Stimulated activated memory B cell treated with anti-CD40 and anti-IgM and Interleukin-4, amounts not matched to agents 10 μg/mL and 1 μg/mL and 100 μg/mL, for 72 hours (primary cell): ENCODE measurements at places on chromosomes 16 and 17.

DNA sequence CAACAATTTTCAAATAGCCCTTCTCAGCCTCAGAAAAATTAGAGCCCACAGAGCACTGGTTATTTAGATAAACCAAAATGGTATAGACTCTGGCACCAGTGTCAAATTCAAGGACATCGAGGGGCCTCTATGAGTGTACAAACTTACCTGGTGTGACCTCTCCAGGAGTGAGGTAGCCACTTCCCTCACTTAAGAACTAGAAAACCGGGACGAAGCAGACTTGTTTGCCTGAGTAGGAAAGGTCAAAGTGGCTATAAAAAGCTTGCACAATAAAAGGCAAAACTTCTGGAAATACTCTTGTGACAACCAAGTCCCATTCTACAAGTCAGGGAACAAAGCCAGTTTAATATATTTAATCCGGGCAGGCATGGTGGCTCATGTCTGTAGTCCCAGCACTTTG, 39.2 kb upstream of the PRSS54 start:
- H3K36me3 ChIP-seq, result no peaks in the 10 kb centered on the region
- no peak overlapping the region for H3K27ac ChIP-seq
- no peaks in the 10 kb centered on the region for H3K4me1 ChIP-seq
- H3K27me3 ChIP-seq, result peaks cover 29% of the 10 kb centered on the region

DNA sequence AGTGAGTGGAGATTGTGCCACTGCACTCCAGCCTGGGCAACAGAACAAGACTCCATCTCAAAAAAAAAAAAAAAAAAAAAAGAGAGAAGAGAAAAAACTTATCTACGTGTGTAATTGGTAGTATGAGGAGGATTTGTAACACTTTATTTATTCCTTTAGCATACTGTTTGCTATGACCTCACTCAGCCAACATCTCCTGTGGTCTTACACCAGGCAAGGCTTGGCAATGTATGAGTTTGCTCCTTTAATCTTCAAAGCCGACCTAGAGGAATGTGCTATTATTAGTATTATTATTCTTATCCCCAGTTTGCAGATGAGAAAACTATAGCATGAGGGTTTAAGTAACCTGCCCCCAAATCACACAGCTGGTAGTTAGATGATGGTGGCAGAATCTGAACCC, 35.8 kb upstream of the HAPSTR1 start:
- no peak overlapping the region for H3K27ac ChIP-seq
- no peaks in the 10 kb centered on the region for H3K36me3 ChIP-seq
- no peak overlapping the region for H3K4me3 ChIP-seq
- no peak for ATAC-seq

GRCh38 chr17:3626831-3627768, 8.9 kb downstream of the SHPK start:
- ATAC-seq, result no peak
- H3K27me3 ChIP-seq, result no peaks in the 10 kb centered on the region
- peaks cover 54% of the 10 kb centered on the region for H3K36me3 ChIP-seq
- H3K4me3 ChIP-seq, result no peak overlapping the region

DNA sequence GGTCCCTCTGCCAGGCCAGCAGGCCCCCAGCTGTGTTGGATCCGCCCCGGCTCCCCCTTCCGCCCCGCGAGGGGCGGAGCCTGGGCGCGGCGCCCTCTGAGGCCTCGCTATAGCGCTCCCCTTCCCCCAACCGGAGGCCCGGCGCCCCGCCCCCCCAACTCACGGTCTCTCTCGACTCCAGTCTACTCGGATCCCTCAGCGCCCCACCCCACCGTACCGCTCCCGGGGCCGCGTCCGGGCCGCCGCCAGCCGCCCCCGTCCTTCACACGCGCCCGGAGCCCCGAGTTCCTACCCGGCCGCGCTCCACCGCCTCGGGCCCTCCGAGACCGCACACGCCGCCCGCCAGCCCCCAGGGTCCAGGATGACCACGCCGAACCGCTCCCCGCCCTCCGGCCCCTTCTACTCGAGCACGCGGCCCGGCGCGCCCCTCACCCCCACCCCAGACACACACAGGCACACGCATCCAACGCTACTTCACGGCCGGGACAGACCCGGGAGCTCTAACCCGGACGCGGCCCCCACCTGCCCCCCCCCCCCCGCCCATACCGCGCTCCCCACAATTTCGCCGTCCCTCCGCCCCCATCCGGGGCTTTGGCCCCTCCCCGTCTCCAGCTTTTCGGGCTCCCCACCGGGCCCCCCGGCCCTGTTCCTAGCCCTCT, 1.4 kb downstream of the PHF23 start:
- H3K27me3 ChIP-seq, result no peaks in the 10 kb centered on the region
- peaks cover 42% of the 10 kb centered on the region for H3K36me3 ChIP-seq
- peaks cover 66% of the 10 kb centered on the region for H3K4me1 ChIP-seq
- peak; percentile 44 for ATAC-seq

DNA sequence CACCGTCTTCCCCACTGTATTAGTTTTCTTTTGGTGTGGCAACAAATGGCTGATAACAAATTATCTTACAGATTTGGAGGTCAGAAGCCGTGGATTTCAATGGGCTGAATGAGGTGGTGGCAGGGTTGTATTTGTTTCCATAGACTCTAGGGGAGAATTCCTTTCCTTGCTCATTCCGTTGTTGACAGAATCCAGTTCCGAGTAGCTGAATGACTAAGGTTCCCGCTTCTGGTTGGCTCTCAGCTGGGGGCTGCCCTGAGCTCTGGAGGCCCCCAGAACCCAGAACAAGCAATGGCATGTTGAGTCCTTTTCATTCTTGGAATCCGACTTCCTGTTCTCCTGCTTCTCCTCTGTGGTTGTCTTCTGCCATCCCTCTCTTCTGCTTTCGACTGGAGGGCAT, 280.4 kb downstream of the SNX29 start:
- H3K4me1 ChIP-seq, result peaks cover 35% of the 10 kb centered on the region
- peaks cover 61% of the 10 kb centered on the region for H3K36me3 ChIP-seq
- no peaks in the 10 kb centered on the region for H3K27me3 ChIP-seq
- no peak overlapping the region for H3K27ac ChIP-seq

- no peaks in the 10 kb centered on the region for H3K27me3 ChIP-seq
- no peaks in the 10 kb centered on the region for H3K4me1 ChIP-seq
Observed at GRCh38 chr16:77273815-77274214, 74.6 kb downstream of the SYCE1L start.

GRCh38 chr17:19771971-19772630, 24.0 kb upstream of the ALDH3A1 start:
- no peak for ATAC-seq
- H3K4me3 ChIP-seq, result no peak overlapping the region
- no peaks in the 10 kb centered on the region for H3K36me3 ChIP-seq
- H3K27ac ChIP-seq, result no peak overlapping the region

DNA sequence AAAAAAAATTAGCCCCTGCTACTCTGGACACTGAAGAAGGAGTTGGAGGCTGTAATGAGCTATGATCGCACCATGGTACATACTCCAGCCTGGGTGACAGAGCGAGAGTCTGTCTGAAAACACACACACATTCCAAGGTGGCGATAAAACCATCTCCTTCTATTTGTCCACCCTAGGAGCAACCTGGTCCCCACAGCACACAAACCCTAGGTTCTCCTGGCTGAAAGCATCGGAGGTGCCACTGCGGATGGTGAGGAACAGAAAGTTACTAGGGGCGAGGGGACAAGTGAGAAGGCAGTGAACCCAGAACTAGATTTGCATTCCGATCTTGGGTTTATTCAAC, 1.4 kb upstream of the ECI1 start:
- H3K4me3 ChIP-seq, result peak overlapping the region; percentile 35
- peak; percentile 20 for ATAC-seq
- H3K27ac ChIP-seq, result peak overlapping the region; percentile 87

GRCh38 chr17:12627177-12627629, 38.5 kb upstream of the MYOCD start:
- no peak for ATAC-seq
- no peak overlapping the region for H3K27ac ChIP-seq
- H3K4me3 ChIP-seq, result no peak overlapping the region
- H3K36me3 ChIP-seq, result no peaks in the 10 kb centered on the region
- H3K27me3 ChIP-seq, result peaks cover 10% of the 10 kb centered on the region
- no peaks in the 10 kb centered on the region for H3K4me1 ChIP-seq

DNA sequence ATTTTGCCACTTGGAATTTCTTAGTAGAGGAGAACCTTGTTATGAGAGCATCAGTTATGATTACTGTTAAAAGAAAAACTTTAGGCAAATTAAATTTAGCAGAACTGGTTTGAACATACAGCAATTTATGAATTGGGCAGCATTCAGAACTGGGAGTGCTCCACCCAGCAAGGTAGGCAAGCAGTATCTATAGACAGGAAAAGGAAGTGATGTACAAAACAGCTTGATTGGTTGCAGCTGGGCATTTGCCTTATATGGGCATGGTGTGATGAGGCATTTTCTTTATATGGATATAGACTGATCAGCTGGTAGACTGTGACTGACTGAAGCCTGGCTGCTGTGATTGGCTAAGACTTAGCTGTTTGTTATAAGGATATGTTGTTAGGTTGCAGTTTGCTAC, 17.6 kb upstream of the CYLD start:
- H3K4me3 ChIP-seq, result no peak overlapping the region
- no peaks in the 10 kb centered on the region for H3K27me3 ChIP-seq
- peaks cover 28% of the 10 kb centered on the region for H3K36me3 ChIP-seq

GRCh38 chr16:85959686-85960085, 60.7 kb downstream of the IRF8 start:
- H3K4me3 ChIP-seq, result no peak overlapping the region
- no peaks in the 10 kb centered on the region for H3K36me3 ChIP-seq
- no peaks in the 10 kb centered on the region for H3K27me3 ChIP-seq
- peaks cover 59% of the 10 kb centered on the region for H3K4me1 ChIP-seq
